ENCODE measurements at places on chromosomes 2 and 18.

DNA sequence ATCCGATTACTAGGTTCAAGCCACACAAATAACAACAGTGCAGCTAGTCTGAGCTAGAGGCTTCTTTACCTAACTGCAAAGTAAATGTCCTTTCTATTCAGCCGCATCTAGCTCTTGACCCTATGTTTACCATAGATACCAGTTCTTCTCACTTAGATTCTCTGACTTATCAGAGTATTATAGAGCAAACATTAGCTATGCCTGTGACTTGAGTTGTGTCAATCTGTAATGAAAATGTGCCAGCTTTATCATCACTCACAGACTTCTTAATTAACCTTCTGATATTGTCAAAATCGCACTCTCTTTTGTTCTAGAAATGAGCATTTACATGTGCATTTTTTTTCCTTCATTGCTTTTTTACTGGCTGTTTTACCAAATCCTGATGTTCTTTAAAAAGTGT lies 79.9 kb downstream of the BCL11A start:
- DNase-seq: no peak

DNA sequence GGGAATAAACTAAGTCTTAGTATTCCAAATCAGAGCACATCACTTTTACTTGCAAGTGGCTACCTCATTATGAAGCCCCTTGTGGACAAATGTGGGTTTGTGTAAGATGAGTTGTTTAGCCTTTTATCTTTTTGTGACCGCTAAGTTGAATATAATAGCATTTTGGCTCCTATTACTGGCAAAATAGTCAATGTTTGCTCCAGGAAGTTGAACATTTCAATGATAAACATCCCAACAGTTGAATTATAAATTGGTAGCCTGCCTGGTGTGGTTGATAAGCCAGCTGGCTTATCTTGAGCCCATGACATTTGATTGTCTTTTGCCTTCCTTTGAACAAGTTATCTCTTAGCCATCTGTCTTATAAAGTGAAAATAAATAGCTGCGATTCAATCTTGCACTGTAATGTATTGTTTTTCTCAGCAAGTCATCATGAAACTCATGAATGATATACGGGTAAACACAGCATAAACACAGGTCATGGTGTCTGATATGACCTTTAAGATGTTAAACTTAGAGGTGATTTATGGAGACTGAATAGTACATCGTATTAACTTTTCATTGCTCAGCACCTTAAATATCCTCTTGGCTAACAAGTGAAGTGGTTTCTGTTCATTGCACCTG lies 338.4 kb downstream of the SOCS6 start:
- DNase-seq: no peak

GRCh38 chr2:120680136-120680761 lies 55.4 kb upstream of the GLI2 start:
- peak; percentile 35 for DNase-seq

- DNase-seq: no peak
Observed at GRCh38 chr18:68604256-68604655, 110.7 kb downstream of the TMX3 start.

DNA sequence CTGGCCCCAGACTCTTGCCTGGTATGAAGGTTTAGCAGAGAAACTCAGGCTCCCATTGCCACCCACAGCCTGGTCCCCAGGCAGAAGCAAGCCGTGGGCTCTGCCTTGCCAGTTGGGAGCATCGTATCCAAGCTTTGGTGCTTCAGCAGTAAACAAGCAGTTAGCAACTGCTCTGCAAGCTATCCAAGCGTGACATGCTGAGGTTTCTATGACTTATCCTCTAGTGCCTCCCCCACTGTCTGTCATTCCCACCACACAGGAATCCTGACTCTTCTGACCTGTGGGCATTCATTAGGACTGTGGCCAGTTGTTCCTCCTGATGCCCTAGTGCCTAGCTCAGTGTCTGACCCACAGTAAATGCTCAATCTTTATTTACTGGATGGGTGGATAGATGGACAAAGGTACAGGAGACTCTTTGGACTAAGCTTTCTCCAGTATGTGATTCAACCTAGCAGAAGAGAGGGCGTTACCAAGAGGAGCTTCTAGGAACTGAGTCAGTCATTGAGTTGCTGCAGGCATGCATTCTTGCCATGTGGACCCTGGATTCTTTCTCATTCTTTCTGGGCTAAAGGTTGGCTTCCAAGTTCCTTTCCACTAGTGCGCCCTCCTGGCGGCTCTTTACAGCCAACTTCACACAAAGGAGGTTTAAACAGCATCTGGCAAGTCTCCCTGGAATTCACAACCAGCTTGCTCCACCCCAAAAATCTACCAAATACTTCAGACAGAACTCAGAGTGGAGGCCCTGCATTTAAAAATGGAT lies 40.6 kb upstream of the MRPL19 start:
- DNase-seq: no peak

- DNase-seq: no peak
Observed at GRCh38 chr18:24427484-24427883, 1.0 kb downstream of the IMPACT start.

- DNase-seq: no peak
Observed at GRCh38 chr2:15776629-15776919, 163.8 kb upstream of the MYCN start.

All from stimulated activated CD8-positive, alpha-beta memory T cell treated with anti-CD3 and anti-CD28 coated beads, Interleukin-12 subunit alpha, Interleukin-12 subunit beta, amount 100 ng/mL, for 4 hours (primary cell).